Stimulated activated CD4-positive, alpha-beta T cell treated with anti-CD3 and anti-CD28 coated beads, Interleukin-1b, Interleukin-23, amount 100 ng/mL, for 4 hours (primary cell): ENCODE measurements at places on chromosomes 5 and 9.

DNA sequence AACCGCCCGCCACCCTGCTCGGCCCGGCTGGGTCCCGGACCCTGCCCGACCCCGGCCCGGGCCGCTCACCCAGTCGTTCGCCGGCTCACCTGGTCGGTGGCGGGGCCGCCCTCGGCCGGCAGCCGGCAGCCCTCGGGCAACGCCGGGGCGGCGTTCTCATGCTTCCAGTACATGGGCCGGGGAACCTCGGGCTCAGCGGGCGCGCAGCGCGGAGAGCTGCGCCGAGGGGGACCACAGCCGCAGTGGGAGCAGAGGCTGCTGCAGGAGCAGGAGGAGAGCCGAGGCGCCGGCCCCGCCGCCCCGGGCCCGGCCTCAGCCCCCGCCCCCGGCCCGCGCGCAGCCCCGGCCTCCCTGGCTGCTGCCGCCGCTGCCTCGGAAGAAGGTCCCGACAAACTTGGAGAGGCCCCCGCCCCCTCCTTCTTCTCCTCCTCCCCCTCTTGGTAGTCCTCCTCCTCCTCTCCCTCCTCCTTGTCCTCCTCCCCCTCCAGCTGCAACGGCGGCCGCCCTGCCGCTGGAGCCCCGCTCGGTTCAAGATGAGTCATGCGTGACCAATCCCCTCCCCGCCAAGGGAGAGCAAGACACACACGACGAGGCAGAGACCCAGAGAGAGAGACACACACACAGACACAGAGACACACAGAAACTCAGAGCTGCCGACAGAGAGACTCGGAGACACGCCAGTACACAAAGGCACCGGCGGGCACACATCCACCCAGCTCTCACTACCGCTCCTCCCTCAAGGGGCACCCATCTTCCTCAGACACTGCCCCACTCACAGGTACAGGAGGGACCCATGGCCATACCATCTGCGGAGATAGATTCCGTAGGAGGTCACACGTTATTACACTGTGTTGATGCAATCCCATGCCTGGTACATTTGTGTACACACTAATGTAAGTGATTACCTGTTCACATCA lies at the start of gene LHX6:
LHX6 (minus strand) TSS at position 390 of the 917 bp plus-strand sequence; CDS start at position 173, 217 bp downstream.
- no peak for DNase-seq

DNA sequence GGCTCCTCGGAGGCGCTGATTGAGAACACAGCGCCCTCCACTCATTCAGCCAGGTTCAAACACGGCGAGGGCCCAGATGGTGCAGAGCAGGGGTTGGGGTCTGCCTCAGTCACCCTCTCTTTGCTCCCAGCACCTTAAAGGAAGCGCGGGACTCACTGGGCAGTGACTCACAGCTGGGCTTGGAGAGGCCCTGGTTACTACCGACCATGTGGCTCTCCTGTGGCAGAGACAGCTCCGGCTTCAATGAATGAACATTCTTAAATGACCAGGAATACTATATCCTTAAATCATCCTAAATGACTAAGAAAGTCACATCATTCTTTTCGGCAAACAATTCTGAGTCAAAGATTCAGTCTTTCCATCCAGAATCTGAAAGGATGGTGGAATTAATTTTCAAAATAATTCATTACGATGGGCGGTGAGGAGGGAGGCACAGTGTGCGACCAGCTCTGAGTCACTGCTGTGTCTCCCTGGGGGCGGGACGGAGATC lies 1.6 kb upstream of the INPP5E start:
- DNase-seq, result no peak

DNA sequence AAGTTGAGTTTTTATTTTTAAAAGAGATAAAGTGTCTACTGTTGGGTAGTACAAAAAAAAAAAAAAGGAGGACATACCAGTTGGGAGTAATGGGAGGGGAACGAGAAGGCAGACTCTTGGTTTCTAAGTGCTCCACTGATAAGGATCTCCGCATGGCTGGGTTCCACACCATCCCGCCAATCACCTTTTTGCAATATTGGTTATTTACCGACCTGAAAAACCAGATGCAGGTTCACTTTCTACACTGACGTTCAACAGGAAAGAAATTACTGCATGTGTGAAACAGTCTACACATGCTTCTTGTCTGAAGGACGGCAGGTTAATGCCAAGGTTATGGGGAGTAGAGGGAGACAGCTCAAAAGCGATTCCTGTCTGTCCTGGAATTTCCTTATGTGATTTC lies 75.5 kb downstream of the PTPN3 start:
- no peak for DNase-seq

DNA sequence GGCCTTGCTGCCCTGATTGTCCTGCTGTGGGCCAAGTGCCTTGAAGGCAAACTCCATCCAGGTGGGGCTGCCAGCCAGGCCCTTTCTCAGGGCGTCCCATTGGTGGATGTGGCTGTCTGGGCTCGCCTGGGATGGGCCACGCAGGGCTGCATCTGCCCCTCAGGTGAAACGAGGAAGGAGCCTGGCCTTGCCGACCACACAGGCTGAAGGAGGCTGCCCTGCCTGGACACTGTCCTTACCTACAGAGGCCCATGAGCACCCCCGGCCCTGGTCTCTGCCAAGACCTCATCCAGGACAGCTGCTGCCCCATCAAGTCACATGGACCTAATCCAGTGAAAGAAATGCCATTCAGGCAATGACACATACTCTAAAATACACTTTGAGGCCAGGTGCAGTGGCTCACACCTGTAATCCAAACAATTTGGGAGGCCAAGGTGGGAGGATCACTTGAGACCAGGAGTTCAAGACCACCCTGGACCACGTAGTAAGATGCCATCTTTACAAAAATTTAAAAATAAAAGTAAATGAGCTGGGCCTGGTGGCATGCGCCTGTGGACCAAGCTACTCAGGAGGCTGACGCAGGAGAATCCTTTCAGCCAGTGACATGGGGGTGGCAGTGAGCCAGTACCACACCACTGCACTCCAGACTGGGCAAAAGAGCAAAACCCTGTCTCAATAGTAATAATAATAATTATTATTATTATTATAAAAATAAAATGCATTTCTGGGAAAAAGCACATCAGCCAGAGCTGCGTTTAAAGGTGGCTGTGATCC lies 33.9 kb downstream of the PNPLA7 start:
- no peak for DNase-seq

DNA sequence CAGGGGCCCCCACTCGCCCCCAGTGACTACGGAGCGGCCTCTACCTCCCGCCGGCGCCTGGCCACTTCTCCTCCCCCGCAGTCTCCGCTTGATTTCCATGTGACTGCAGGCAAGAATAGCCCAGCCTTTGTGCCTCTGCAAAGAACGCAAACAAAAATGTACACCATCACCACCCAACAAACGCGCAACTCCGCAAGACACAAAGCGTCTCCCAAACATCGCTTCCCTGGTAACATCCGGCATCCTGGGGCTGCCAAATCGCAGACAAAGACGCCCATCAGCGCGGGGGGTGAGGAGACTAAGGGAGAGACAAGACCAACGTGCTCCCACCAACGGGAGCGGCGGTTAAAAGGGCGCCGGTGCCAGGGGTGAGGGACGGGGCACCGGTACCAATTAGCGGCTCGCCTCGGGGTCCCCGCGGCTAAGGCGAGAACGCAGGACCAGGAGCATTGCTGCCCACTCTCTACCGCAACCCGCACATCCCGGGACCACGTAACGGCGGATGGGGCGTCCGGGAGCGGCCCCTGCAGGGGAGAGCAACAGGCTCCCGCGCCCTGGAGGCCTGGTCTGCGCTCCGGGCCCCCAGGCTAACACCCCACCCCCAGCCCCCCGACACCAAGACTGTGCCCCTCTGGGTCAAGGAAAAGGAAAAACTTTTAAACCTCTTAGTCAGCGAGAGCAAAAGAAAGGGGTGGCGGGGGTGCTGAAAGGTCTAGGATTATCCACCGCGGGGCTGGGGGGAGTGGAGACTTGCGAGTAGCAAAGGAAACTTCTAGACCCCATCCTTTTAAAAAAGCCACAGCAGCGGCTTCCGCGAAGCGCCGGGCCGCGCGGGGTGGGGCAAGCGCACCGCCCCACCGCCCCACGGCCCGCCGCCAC lies 885 bp downstream of the MPDZ start:
- no peak for DNase-seq
